T-cell (primary cell): ENCODE measurements at places on chromosomes 2 and 18.

DNA sequence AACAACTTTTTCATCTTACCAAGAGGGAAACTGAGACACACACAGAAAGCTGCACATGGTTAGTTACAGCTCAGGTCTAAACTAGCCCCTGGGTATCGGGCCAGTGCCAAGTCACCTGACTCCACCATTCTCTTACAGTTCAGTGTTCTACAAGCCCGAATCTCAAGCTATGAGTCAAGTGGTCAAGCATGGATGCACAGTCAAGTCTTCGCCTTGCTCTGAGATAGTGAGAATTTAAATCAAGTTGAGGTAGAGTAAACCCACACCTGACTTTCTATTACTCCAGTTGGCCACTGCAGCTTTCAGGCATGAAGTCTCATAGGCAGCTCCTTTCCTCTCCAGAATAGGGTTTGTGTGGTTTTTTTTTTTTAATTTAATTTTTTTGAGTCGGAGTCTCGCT is 34.5 kb upstream of the ARL5A start:
- DNase-seq, result no peak

DNA sequence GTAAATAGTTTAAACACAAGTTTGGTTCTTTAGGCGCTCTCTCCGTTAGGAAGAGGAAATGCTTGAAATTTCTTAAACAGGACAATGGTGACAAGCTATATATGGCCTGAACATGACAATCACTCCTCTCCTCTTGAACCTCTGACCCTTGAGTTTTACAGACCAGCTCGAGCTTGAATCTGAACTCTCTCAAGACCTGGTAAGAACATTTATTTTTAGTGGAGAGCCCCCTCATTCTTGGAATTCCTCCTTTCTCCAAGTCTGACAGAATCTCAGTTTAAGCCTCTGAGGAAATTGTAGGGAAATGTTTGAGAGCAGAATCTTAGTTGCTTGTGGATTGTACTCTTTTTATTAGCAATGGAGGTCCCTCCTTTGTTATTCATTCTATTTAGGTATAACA is 1293.6 kb upstream of the ZEB2 start:
- no peak for DNase-seq

GRCh38 chr2:109510136-109511028 is 103.4 kb downstream of the SEPTIN10 start:
- peak; percentile 61 for DNase-seq

GRCh38 chr2:105248316-105249070 is 7.0 kb downstream of the GPR45 start:
- DNase-seq, result no peak

DNA sequence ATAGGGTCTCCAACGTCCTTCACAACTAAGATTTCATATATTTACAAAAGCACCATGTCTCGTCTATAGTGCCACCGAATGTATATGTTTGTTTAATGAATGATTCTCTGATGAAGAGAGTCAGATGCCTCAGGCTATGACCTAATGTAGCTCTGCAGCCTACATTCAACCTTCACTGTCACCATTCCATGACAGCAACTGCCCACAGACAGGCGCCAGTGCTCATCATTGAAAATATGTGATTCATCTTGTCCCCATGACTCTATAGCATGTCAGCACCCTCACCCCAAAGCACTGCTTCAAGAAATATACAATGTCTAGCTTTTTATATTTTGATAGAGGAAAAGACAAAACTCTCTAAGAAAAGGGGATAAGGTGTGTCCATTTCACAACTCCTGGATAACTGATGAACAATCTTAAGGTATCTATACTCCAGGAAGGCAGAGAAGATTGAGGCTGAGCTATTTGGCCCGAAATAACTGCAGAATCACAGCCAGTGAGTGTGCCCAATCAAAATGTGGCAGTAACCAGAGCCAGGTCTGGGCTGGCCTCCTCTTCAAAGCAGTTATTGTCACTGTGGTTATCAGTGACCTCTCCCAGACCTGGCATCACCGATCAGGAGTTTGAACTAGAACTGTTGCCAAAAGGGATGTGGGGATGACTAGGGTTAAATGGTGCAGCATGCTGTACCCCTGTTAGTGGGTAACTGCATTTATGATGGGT is 246.6 kb downstream of the SETBP1 start:
- DNase-seq, result no peak

- DNase-seq, result no peak
Measured at GRCh38 chr2:145058457-145058856, 538.5 kb upstream of the ZEB2 start.

GRCh38 chr2:197208841-197209240 is 101.7 kb downstream of the ANKRD44 start:
- no peak for DNase-seq

- DNase-seq, result no peak
Measured at GRCh38 chr18:46260879-46261143, 156.6 kb downstream of the HAUS1 start.

DNA sequence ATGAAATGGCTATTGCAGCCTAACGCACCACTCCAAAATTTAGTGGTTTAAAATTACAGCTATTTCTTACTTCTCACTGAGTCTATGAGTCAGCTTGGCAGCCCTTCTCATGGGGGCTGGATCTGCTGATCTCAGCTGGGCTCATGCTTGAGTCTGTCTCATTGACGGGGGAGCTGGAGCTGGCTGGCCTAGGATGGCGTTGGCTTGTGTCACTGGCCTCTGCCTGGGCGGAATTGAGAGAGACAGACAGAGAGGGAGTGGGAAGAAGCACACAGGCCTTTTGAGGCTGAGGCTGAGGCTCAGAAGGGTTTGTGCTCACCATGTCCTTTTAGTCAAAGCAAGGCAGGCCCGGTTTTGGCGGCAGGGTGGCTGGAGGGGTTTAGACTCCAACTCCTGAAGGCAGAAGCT is 412.1 kb upstream of the MYT1L start:
- DNase-seq, result no peak

GRCh38 chr2:54081574-54081973 is 33.8 kb upstream of the ACYP2 start:
- no peak for DNase-seq

DNA sequence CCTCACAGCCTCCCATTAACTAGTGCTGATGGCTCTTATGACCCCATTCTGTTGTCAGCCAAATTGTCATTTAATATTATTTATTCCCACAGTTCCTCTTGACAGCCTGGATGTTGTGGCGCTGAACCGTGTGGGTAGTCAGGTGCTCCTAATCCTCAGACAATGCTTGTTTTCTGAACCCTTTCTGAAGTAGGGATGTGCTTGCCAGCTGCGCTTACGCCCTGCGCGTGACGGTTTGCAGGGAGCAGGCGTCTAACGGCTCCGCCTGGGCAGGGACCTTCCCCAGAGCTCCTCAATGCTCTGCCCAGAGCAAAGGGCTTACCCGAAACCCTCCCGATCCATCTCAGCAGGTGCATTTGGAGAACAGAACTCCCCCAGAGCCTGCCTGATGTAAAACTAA is 358.2 kb upstream of the MYT1L start:
- no peak for DNase-seq

- DNase-seq, result no peak
Measured at GRCh38 chr2:2879781-2880180, 497.8 kb downstream of the EIPR1 start.

GRCh38 chr2:186629250-186629996 is 39.6 kb downstream of the ITGAV start:
- DNase-seq, result no peak

GRCh38 chr2:182666674-182667314 is 49.3 kb upstream of the DNAJC10 start:
- DNase-seq, result no peak

DNA sequence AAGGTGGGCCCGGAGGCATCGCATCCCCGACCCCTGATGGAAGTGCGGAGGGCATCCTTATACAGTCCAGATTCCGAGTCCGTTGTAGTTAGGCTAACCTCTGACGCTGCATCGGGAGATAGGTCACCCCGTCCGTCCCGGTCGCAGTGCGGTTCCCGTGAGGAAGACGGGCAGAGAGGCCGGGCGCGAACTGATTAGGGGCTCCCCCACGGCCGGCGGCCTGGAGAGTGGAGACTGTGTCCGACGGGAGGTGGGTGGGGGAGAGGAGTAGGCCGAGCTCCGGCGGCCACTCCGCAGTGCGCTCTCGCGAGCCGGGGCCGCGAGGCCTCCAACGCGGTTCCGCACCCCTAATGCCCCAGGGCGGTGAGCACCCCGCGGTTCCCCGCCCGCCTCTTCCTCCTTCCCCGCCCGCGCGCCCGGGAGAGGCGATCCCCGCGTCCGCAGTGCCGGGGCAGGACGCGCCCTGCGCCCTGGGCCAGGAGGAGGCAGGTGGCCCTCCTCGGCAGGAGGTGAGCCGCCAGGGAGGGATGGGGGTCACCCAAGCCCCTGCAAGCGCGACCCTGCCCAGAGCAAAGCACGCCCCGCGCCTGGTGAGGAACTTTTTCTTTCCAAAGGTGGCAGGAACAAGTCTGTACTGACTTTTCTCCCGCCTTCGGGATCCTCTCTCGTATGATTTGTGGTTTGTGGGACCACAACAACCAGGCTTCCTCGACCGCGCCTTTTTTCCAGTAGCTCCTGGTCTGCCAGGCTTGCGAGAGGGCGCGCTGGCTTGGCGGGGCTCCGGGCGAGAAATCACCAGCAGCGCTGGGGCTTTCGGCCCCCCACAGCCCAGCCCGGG is 1.4 kb upstream of the SP5 start:
- DNase-seq, result no peak

- no peak for DNase-seq
Measured at GRCh38 chr2:1619556-1619955, 124.8 kb downstream of the PXDN start.

- no peak for DNase-seq
Measured at GRCh38 chr2:20015482-20016083, 3.1 kb upstream of the MATN3 start.

GRCh38 chr18:67282796-67283195 is 233.7 kb downstream of the DSEL start:
- no peak for DNase-seq

DNA sequence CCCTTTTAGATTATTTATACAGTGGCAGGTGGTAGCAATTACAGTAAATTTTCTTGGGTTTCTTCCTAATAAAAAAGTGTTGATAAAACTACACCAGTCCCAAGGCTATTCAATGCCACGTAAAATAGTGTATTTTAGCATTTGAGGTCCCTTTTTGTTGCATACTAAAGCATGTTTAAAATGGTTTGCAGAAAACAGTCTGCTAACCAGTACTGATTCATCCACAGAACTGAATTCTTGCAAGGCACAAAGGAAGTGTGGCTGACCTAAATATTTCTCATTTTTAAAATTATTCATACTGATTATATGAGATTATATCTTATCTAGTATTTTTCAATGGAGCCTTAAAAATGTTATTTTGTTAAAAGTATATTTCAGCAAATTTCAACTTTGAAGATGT is 98.1 kb downstream of the SMAD2 start:
- DNase-seq, result no peak

DNA sequence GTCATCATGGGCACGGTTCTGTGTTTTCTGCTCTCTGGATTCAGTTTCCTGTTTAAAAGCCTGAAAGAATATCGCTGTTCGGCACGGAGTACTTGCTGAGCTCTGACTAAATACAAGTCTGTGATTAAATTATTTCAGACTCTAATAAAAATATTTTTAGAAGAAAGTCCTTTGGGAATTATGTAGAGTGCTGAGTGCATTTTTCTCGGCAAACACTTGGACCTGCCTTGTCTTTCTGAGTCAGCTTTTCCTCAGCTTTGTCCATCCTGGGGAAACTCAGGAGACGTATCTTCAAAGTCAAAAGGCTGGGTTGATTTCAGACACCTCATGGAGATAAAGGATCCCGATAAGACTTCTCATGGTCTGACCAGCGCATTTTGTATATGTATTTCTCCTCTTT is 45.9 kb downstream of the IL1R2 start:
- no peak for DNase-seq

DNA sequence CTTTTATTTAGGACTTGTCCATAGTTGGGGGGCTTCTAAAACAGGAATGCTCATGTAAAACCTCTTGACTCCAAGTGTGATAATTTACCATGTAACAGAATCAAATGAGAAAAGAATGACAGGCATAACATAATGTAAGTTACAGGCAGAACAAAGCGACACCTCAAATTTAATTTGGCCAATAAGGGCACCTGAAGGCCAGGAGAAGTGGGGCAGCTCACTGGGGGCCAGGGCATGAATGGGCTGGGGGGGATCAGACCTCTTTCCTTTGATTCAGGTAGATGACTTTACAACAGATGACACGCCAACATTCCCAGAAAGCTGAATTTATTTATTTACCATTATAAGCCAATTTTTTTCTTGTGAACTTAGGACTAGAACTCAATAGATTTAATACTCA is 14.5 kb downstream of the MOCOS start:
- no peak for DNase-seq

DNA sequence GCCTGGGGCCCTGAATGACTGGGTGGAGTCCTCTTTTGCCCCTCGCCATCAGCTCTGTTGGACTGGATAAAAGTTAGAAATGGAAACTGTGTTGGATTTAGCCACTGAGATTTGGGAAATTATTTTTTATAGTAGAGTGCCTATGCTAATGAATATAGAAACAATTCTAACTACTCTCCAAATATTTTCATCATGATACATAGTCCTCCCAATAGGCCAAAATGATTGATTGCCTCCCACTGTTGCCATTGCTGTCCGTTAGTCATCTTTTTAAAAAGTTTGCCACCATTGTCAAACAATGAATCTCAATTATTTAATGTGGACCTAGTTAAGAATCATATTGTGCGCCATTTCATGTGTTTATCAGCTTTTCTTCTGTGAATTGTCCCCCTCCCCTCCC is 417.0 kb downstream of the GALR1 start:
- no peak for DNase-seq

- DNase-seq, result no peak
Measured at GRCh38 chr2:168712053-168712452, 90.4 kb upstream of the NOSTRIN start.

GRCh38 chr2:208250388-208250787 is 4.5 kb downstream of the IDH1 start:
- no peak for DNase-seq

- DNase-seq, result no peak
Measured at GRCh38 chr2:212037062-212037461, 501.5 kb downstream of the ERBB4 start.

GRCh38 chr18:67525328-67526099 is 9.0 kb upstream of the DSEL start:
- no peak for DNase-seq

DNA sequence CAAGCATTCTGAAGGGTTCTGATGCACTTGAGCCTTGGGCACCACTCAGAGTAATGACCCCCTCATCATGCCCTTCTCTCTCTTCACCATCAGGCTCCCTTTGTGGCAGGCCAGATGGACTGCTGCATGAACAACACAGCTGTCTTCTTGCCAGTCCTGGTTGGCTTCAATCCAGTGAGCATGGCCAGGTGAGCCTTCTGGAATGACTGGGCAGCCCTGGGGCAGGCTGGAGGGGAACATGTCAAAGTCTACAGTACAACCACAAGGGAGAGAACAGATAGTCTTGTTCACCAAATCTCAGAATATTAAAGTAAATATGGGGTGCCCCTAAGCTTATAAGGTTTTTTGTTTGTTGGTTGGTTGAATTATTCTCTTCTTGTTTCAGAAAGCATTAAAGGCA is 4.4 kb downstream of the GCKR start:
- no peak for DNase-seq
